A172 (cell line): ENCODE measurements at places on chromosomes 12 and 14.

DNA sequence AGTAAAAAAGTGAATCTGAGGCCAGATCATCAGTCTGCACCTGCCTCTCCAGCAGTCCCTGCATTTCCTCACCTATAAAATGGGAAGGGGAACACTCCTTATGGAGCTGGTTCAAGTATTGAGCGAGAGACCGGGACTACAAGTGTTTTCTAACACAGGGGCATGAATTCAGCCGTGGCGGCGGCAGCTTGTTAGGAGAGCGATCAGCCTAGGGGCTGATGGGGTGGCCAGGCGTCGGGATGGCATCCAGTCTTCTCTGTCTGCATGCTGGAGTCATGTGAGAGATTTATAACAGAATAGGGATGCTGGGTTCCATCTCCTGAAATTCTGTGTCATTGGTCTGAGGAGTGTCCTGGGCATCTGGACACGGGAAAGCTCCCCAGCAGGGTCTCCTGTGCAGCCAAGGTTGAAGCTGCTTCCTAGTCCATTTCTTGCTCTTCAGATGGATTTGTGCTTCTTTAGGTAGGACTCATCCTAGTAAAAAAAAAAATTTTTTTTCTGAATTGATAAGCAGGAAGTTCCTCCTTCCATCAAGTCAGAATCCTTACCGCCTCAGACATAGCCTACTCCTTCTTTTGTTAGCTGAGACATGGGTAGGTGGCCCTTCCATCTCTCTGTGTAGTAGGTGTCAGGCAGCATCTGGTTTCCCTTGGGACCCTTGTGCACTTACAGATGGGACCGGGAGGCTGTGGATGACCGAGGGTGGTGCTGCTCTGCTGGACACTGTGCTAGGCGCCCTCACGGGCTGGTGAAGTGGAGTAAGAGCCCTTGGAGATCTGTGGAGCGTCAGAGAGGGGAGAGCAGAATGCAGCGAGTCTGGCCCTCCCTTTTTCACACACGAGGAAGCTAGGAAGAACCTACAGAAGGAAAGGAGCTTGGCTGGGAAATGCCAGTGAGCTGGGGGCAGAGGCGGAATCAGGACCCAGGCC, 146.7 kb downstream of the TSPAN9 start:
- no peak for DNase-seq

GRCh38 chr12:12812618-12813119, 477 bp upstream of the DDX47 start:
- DNase-seq = no peak

DNA sequence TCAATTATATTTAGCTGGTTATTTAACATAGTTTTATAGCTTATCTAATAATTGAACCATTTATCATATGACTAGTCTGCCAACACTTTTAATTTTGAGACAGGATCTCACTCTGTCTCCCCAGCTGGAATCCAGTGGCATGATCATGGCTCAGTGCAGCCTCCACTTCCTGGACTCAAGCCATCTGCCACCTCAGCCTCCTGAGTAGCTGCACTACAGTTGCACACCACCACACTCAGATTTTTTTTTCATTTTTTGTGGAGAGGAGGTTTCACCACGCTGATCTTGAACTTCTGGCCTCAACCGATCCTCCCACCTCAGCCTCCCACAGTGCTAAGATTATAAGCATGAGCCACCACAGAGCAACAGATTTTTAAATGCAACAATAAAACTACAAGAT, 151.4 kb upstream of the MDGA2 start:
- peak; percentile 2 for DNase-seq

- DNase-seq = no peak
These were observed 3.1 kb downstream of the FRS2 start for GRCh38 chr12:69473262-69473661.

- DNase-seq = no peak
These were observed 264.1 kb downstream of the TTC8 start for GRCh38 chr14:89088530-89088929.

DNA sequence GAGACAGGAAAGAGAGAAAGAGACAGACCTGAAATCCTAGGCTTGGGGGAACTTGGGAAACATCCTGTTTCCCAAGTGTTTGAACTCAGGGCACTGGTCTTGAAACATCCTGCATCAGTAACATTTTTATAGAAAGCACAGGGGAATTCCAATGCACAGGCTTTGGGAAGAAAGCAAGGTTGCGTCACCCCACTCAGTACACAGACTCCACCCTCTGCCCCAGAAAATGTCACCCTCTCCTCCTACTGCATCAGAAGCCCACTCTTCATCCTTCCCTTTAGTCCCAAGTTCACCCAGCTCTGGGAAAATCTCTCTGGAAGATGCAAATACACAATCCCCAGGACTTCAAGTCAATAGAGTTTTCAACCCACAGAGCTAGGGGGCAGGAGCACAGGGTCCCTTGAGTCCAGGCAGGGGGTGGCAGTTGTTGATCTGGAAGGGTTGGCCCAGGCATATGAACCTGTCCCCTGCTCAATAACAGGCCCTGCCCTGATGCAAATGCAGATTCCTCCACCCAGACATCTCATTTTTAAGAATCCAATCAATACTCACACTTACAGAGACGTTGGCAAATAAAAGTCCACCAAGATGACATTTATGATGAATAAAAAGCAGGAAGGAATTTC, 1.7 kb downstream of the RDH16 start:
- peak; percentile 34 for DNase-seq

DNA sequence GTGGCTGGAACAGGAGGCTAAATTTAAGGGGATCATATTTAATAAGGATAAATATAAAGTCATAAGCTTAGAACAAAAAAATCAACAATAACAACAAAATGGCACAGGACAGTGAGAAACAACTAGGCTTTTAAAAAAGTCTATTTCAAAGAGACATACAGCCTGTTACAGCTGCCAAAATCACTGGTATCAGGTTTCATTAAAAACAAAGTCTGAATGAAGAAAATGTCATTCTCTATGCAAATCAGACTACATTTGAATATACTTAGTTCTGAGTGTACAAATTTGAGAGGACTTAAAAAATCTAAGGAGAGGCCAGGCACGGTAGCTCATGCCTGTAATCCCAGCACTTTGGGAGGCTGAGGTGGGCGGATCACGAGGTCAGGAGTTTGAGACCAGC, 44.0 kb downstream of the TFCP2 start:
- no peak for DNase-seq

DNA sequence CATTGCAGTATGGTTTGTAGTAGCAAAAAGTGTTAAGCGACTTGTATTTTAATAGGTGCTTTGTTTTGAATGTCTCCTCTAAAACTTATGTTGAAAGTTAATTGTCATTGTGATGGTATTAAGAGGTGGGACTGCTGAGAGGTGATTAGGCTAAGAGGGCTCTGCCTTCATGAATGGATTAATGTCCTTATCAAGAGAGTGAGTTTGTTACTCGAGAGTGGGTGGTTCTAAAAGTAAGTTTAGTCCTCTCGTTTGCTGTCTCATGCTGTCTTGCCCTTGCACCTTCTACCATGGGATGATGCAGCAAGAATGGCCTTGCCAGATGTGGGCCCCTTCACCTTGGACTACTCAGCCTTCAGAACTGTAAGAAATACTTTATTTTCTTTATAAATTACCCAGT, 17.4 kb downstream of the ZDHHC17 start:
- DNase-seq = no peak

- no peak for DNase-seq
These were observed 4.2 kb upstream of the LRR1 start for GRCh38 chr14:49594347-49595091.

GRCh38 chr12:3200032-3200617, 122.9 kb downstream of the TSPAN9 start:
- no peak for DNase-seq

DNA sequence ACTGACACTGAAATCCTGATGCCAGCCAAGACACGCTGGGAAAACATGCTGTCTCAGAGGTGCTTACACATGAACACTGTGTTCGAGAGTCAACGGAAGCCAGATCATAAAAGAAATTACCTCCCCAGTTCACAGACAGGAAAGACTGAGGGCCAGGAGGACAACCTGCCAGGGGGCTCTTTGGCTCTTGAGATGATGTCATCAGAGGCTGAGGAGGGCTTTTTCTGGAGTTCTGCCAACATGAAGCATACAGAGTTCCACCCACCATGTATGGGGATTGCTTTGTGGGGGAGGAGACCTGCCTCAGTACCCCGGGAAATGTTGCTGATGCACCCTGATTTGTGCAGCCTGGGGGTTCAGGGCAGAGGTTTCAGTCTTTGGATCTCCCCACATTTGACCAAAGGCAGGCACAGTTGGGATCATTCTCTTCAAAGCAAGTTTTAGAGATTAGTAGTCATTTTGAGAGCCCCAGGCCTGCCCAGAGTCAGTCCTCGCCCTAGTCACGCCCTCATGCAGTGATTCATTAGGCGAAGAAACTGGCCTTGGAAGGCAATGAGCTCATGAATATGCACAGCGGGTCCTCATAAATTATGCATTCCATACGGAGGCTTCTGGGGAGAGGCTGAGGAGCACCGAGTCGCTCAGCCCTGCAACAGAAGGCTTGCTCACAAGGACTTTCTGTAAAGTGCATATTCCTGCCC, 34.9 kb upstream of the EML1 start:
- DNase-seq = peak; percentile 84

- no peak for DNase-seq
These were observed 228.0 kb downstream of the MON2 start for GRCh38 chr12:62694632-62695031.

GRCh38 chr12:54394281-54394719, 9.8 kb upstream of the ZNF385A start:
- peak; percentile 42 for DNase-seq

- DNase-seq = peak; percentile 46
These were observed 5.5 kb upstream of the GPR68 start for GRCh38 chr14:91249841-91250616.

DNA sequence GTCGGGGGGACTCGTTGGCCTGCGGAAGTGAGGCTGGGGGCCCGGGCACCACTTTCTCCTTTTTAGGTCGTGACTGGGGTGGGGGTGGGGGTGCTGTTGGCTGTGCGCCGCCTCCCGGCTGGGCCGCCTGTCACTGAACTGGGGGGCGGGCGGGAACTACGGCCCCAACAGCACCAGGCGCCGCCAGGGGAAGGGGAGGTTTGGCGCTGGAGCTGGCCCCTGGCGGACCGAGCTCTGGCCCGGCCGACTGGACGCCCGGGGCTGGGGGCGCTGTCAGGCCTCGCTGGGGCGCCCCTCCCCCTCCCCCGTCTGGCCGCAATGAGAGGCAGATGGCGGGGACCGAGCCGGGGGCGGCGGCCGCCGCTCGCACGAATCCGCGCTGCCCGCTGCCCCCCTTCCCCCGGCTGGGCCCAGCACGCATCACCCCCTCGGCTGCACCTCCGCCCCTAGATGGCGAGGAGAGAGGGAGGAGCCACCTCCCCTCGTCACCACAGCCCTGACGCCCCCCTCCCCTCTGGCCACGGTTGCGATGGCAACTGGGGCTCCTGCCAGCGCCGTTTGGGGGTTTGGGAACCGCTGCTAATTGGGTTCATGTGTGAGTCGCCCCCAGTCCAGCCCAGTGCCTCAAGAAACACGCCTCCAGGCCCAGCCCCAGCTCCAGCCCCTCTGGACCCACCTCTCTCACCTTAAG, 723 bp downstream of the NFATC4 start:
- no peak for DNase-seq

GRCh38 chr14:67232621-67233020, 8.6 kb upstream of the PALS1 start:
- DNase-seq = no peak

GRCh38 chr12:55060470-55060869, 40.7 kb downstream of the NEUROD4 start:
- no peak for DNase-seq

DNA sequence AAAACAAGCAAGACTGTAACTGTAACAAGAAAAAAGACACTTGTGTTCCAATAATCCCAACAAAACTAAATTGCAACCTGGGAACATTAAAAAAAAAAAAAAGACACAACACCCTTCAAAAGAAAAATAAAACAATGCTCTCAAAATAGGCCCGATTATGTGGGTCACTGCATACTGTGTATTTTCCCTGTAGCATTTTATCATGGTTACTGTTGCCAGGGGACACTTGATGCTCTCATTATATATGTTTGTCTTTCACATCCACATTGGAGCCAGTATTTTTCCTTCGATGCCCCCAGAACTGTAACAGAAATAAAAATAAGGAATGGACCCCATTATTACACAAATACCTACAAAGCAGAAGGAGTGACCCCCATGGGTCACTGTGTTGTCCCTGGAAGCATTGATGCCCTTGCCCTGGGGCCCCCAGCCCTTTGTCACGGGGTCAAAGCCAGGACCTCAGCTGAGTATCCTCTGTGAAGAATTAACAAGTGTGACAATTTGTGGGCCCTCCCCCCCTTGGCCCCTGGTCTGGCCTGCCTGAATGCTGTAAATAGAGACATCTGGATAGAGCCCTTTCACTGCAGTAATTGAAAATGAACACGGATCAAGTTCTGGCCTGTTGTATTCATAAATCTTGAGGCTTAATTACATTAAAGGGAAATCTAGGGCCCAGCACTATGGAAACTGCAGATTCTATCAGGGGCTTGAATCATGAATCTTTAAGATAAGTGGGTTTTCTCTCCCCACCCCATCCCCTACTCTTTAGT, 72.8 kb downstream of the C12orf42 start:
- DNase-seq = no peak

GRCh38 chr14:103855734-103856095, 8.3 kb upstream of the PPP1R13B start:
- DNase-seq = no peak

GRCh38 chr14:73231981-73232851, 5.1 kb upstream of the PAPLN start:
- no peak for DNase-seq

DNA sequence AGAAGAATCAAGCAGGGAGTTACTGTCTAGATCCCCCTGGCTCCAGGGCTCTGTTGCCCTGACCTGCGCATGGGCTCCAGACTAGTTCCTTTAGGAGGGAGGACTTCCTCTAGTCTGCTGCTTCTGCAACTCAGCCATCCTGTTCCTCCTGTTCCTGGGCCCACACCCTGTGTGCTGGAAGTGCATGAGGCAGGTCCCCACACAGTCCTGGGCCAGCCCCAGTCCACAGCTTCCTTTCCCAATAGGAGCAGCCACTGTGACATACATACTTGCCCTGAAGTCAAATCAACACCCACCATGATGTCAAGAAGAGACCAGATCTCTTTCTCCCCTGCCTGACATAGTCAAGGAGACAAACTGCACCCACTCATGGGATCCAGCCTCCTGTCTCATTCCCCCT, 1.3 kb downstream of the SDR9C7 start:
- no peak for DNase-seq

- DNase-seq = no peak
These were observed 5.5 kb downstream of the NOPCHAP1 start for GRCh38 chr12:104991565-104992128.

DNA sequence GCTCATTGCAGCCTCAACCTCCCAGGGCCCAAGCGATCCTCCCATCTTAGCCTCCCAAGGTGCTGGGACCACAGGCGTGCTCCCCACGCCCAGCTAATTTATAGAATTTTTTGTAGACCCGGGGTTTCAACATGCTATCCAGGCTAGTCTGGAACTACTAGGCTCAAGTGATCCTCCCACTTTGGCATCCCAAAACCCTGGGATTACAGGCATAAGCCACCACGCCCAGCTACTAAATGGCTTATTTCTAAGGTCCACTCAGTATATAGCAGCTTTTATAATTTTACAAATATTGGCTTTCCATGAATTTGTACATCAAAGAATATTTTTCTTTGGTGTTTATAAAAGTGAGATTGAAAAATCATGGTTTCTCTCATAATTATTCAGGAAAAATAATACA, 167.8 kb downstream of the TTC7B start:
- DNase-seq = no peak

GRCh38 chr12:1581973-1582708, 12.2 kb downstream of the FBXL14 start:
- DNase-seq = no peak

- no peak for DNase-seq
These were observed 403.9 kb downstream of the MED13L start for GRCh38 chr12:115873451-115874082.

- DNase-seq = no peak
These were observed 29.7 kb downstream of the CCDC88C start for GRCh38 chr14:91387951-91388381.

GRCh38 chr12:111570084-111570961, 28.8 kb downstream of the ATXN2 start:
- DNase-seq = peak; percentile 85
